ENCODE measurements at places on chromosomes 11 and 22.

GRCh38 chr11:122628810-122629555 lies 26.5 kb upstream of the UBASH3B start:
- DNase-seq = peak; percentile 47
- H3K27ac ChIP-seq = no peak overlapping the region
- peaks cover 4% of the 10 kb centered on the region for H3K4me1 ChIP-seq
- peaks cover 10% of the 10 kb centered on the region for H3K27me3 ChIP-seq
- H3K4me3 ChIP-seq = no peak overlapping the region
- no peaks in the 10 kb centered on the region for H3K36me3 ChIP-seq

DNA sequence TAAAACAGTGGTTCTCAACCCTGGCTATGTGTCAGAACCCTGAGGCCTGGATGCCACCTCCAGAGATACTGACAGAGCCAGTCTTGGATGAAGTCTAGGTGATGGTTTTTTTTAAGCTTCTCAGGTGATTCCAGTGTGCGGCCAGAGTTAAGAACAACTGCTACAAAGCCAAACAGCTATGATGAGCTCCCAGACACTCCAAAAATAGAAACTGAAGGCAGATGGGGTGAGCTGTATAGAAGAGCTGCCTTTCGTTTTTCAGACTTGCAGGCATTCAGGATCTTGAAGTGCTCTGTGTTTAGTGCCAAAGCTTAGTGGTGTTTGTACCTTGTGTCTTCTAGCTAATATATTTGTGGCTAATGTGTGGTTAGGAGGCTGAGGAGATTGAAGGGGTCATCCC lies 14.2 kb downstream of the SCUBE2 start:
- no peaks in the 10 kb centered on the region for H3K36me3 ChIP-seq
- peaks cover 27% of the 10 kb centered on the region for H3K27me3 ChIP-seq
- H3K4me3 ChIP-seq = no peak overlapping the region

DNA sequence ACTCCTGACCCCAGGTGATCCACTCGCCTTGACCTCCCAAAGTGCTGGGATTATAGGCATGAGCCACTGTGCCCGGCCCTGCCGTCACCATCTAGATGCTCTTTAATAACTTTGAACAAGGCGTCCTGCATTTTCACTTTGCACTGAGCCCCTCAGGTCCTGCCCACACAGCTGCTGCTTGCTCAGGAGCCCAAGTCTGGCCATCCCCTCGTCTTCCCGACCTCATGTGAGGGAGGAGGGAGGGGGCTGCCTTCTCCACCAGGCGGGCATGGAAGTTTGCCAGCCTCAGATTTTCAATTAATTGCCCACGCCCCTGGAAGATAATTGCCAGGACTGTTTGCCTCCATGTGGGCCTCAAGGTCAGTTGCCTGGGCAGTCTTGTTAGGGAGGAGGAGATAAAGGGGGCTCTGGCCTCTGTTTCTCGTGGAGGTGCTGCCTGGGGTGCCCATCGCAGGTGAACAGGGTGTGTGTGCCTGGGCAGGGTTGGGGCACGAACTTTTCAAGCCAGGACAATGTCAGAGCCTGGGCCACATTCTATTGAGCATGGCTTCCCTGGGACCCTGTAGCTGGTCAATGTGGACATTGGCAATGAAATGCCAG lies 27.9 kb upstream of the MYEOV start:
- no peaks in the 10 kb centered on the region for H3K36me3 ChIP-seq
- H3K27ac ChIP-seq = no peak overlapping the region
- peaks cover 3% of the 10 kb centered on the region for H3K4me1 ChIP-seq
- no peak overlapping the region for H3K4me3 ChIP-seq

- H3K27ac ChIP-seq = no peak overlapping the region
- peaks cover 31% of the 10 kb centered on the region for H3K27me3 ChIP-seq
- H3K4me3 ChIP-seq = no peak overlapping the region
- DNase-seq = no peak
- H3K4me1 ChIP-seq = peaks cover 22% of the 10 kb centered on the region
Measured at GRCh38 chr11:120663142-120663541, 151.6 kb downstream of the GRIK4 start.

GRCh38 chr11:130003717-130004001 lies 1.0 kb upstream of the PRDM10 start:
- H3K27ac ChIP-seq = peak overlapping the region; percentile 100
- peaks cover 25% of the 10 kb centered on the region for H3K27me3 ChIP-seq
- H3K36me3 ChIP-seq = peaks cover 2% of the 10 kb centered on the region

DNA sequence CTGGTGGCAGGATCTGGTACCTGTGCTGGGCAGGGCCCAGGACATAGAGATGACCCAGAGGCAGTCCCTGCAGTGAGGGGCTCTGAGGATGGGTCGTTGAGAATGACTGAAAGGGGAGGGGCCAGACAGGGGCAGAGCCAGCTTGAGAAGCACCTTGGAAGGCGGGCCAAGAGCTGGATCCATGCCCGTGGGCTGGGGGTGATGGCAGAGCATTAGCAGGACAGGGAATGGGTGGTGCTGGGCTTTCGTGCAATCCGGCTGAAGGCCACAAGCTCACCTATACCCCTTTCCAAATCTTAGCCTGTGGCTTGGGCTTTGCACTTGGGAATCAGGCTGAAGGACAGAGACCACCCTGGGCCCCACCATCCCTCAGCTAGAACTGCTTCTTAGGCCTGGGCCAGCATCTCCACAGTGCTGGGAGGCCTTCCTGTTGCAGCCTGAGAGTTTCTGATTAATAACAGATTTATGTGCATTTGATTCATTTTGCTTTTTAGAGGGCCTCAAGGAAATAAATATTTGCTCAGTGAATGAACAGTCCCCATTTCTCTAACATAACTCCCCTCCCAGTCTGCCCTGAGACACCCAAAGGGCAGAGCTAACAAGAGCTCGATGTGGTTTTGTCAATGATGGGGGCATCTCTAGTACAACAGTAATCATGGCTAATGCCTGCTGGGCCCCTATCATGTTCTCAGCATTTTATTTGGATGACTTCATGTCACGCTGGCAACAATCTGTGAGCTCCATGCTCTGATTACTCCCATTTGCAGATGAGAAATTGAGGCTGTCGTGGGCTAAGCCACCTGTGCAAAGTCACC lies 39.3 kb downstream of the RIBC2 start:
- H3K27ac ChIP-seq = no peak overlapping the region
- no peaks in the 10 kb centered on the region for H3K4me1 ChIP-seq
- no peak for DNase-seq
- H3K4me3 ChIP-seq = no peak overlapping the region

- H3K4me1 ChIP-seq = peaks cover 21% of the 10 kb centered on the region
- peak; percentile 54 for DNase-seq
- H3K4me3 ChIP-seq = peak overlapping the region; percentile 89
- H3K27ac ChIP-seq = peak overlapping the region; percentile 92
Measured at GRCh38 chr11:75429902-75430713, 2.9 kb downstream of the KLHL35 start.

DNA sequence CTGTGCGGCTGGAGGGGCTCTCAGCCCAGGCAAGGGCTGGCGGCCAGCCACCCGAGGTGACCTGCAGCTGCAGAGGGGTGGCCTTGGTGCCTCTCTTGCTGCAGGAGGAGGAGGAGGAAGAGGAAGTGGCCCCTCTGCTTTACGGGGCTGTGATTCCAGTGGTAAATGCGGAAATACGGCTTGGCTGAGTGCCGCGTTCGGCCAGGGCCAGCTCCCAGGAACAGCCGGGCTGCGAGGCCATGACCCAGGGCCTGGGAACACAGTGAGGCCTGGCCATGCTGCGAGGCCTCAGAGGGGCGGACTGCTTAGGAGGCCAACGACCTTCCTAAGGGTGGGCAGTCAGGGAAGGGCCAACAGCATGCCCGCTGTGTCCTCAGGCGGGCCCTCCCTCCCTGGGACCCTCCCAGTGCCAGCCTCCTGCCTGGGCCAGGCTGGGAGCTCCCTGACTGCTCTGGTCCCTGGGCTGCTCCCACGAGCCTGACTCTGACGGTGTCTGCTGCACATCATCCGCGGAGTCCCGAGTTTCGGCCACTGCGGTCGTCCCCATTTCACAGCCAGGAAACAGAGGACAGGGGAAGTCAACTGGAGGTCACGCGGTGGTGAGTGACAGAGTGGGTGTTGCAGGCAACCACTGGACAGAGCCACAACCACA lies 20.8 kb upstream of the PPARA start:
- peak overlapping the region; percentile 72 for H3K4me3 ChIP-seq
- H3K36me3 ChIP-seq = no peaks in the 10 kb centered on the region
- peak overlapping the region; percentile 91 for H3K27ac ChIP-seq
- no peaks in the 10 kb centered on the region for H3K27me3 ChIP-seq

GRCh38 chr11:46540807-46541206 lies 53.0 kb downstream of the AMBRA1 start:
- no peaks in the 10 kb centered on the region for H3K27me3 ChIP-seq
- H3K36me3 ChIP-seq = peaks cover 50% of the 10 kb centered on the region
- H3K4me3 ChIP-seq = no peak overlapping the region
- DNase-seq = no peak
- H3K4me1 ChIP-seq = peaks cover 21% of the 10 kb centered on the region
- no peak overlapping the region for H3K27ac ChIP-seq

- H3K4me1 ChIP-seq = no peaks in the 10 kb centered on the region
- H3K27ac ChIP-seq = no peak overlapping the region
- no peak overlapping the region for H3K4me3 ChIP-seq
Measured at GRCh38 chr11:2718817-2719438, 19.1 kb upstream of the KCNQ1OT1 start.

GRCh38 chr11:26569646-26570045 lies 2.4 kb downstream of the MUC15 start:
- H3K27ac ChIP-seq = no peak overlapping the region
- DNase-seq = no peak
- H3K4me1 ChIP-seq = no peaks in the 10 kb centered on the region
- no peaks in the 10 kb centered on the region for H3K27me3 ChIP-seq
- H3K4me3 ChIP-seq = no peak overlapping the region

DNA sequence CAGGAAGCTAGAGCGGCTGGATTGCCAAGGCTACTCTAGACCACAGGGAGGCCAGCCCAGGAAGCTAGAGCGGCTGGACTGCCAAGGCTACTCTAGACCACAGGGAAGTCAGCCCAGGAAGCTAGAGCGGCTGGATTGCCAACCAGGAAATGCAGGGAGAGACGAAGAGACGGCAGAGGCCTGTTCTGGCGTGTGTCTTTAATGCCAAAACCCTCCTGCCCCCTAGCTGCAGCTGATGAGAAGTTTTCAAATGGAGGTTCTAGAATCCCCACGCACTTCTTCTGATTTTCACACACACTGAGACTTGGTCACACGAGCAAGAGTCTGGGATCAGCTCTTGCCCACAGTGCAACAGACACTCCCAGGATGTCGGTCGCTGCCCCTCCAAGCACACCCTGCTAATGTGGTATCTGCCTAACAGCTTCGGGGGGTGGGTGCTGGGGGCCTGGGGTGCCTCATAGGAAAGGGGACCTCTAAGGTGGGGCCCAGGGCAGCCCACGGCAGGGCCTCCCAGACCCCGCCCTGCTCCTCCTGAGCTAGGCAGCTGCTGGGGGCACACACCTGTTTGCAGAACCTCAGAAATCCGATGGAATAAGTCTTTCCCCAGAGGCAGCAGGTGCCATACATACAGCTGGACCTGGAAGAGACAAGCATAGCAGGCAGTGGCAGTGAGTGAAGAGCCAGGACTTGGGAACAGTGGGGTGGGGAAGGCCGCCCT lies 28.5 kb downstream of the MAFF start:
- peaks cover 3% of the 10 kb centered on the region for H3K4me1 ChIP-seq
- H3K4me3 ChIP-seq = no peak overlapping the region
- H3K27me3 ChIP-seq = no peaks in the 10 kb centered on the region
- peaks cover 45% of the 10 kb centered on the region for H3K36me3 ChIP-seq
- no peak for DNase-seq

DNA sequence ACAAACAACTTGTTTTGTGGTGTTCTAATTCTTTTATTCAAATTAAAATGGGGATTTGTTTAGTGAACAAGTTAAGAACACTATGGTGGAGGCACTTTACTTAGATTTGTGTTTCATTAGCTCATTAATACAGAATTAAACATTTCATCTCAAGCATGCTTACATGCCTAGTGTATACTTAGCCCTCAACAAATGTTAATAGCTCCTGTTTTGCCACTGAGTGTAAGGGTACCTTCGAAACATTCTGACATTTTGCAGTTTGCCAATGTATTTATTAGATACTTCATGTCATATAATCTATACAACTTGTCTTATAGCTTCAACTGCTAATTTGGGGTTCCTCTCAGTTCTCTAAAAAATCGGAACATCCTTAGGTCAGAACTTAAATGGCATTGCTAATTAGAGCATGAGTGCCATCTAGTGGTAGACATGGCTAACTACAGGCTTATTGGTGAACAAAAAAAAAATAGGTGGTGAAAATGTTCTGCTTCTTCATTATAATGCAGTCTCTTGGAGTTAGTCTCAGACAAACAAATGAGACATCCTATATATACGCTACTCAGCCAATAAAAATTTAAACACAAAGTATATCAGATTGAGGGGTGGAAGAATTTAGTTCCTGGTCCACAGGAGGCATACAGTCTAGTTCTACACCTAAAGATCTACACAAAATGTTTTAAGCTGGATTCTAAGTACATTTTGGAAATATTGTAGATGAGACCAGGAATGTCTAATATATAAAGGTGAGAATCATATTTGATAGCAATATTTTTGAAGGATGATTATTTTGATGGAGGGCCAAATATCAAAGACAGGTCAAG lies 4.9 kb upstream of the CNTN5 start:
- H3K4me3 ChIP-seq = no peak overlapping the region
- peaks cover 24% of the 10 kb centered on the region for H3K27me3 ChIP-seq

- no peak overlapping the region for H3K27ac ChIP-seq
- H3K36me3 ChIP-seq = peaks cover 35% of the 10 kb centered on the region
- no peak for DNase-seq
- H3K4me3 ChIP-seq = no peak overlapping the region
Measured at GRCh38 chr22:44202261-44202789, 21.6 kb downstream of the PARVG start.
